ENCODE measurements at places on chromosomes 5 and 9.
A peak's percentile ranks its signal among the peaks of the same experiment; 100 is the strongest.

DNA sequence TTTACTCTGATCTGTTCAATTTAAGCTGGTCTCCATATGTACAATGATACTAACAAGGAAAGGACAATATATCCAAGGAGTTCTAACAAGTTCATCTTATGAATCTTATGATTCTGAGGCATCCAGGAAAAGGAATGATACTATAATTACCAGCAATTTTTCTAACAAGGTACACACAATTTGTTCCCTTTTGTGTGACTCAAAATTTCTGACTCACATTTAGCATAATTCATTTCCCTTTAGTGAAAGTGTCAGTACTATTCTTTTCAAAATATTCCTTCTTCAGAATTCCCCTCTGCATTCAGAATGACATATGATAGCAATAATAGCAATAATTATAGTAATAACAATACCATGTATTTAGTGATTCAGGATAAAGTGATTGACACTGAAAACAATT lies 594.8 kb downstream of the DMRTA1 start:
- no peak for DNase-seq

GRCh38 chr5:109868737-109869136 lies 179.0 kb downstream of the MAN2A1 start:
- DNase-seq, result no peak

- DNase-seq, result no peak
Measured at GRCh38 chr5:51472472-51472871, 89.2 kb downstream of the ISL1 start.

DNA sequence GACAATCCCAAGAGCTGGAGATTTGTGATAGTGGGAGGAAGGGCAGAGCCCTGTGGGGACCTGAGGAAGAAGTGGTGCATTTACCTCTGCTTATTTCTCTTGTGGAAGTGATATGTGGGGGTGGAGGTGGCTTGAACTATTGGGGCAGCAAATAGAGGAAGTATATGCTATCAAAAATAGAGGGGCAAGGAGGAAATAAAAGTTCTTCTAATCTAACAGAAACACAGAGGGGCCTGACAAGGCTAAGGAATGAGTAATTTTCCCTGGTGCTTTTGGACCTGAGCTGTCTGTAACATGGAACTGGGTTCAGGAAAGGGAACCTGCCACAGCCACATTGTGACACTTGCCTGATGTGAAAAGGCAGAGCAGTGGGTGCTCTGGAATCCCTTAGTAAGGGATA lies 378.6 kb upstream of the KLF4 start:
- DNase-seq, result no peak

GRCh38 chr9:84781458-84781857 lies 111.9 kb downstream of the NTRK2 start:
- DNase-seq, result no peak

- peak; percentile 58 for DNase-seq
Measured at GRCh38 chr5:73496984-73497457, 1.2 kb upstream of the BTF3 start.

DNA sequence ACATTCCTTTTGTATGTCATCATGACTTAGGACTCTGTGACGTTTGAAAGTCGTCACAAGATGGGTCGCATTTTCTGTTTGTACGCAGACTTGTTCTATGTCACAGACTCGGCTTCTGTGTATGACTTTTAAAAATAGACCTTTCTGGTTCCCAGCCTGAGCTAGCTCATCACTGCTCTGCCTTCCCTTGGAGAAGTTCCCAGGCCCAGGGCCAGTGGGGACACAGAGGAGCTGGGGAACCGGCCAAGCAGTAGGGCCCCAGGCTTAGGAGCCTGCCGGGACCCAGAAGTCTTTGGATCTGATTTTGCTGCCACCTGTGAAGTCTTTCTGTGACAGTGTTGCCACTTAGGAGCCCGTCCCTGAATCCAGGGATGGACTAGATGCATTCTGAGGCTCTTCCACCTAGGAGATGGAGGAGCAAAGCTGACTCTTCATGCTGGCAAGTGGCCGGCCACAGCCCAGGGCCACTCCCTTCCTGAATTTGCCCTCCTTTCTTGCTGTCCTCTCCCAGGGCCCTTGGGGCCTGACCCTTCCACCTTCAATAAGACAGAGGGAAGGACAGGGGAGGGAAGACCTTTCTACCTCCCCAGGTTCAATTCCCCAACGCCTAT lies 18.1 kb upstream of the UBE2QL1 start:
- no peak for DNase-seq

DNA sequence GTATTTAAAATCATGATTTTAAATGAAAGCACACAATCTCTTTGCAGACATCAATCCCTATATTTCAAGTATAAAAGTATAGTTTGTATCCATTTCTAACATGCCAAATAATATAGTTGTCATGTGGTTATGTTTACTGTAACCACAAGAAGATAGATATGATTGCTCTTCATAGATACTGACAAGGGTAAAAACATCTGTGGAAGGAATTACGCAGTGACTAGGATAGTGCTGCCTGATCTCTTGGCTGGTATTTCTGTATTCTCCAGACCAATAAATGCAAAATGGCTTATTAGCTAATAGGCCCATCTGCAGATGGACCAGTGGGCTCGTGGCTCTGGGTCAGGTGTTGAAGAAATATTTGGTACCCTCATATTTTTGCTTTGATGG lies 34.9 kb upstream of the FBN2 start:
- DNase-seq, result no peak

- no peak for DNase-seq
Measured at GRCh38 chr9:95030344-95030743, 287.2 kb downstream of the FANCC start.

DNA sequence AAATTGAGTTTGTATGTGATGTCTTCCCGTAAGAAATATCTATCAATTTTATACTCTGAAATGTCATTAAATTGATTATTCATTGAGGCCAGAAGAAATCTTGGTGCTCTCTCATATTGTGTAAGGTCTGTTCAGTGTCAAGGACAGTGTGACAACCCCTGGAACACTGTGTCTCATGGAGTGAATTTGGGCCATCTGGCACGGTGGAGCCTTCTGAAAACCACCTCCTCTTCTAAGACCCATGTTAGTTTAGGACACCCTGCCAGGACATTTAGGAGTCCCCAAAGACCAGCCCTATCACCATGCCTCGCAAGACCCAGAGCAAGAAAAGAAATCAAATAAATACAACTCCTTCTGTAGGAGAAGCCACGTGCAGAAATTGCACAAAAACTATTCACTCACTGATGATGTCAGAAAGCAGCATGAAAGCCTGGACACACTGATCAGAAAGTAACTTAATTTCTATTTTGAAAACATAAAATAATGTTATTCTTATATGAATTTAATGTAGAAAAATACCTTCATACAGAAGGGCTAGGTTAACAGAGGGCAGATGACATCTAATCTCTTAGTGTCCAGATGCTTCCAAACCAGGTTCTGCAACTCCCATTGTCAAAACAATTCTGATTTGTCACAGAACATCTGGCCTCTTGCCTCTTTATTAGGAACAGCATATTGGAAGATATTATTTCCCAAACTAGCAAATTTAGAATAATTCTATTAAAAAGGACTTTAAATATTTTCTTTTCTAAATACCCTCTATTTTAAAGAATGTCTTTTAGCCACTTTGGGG lies 298.8 kb downstream of the NR2F1-AS1 start:
- no peak for DNase-seq

Measured in urothelium cell line (cell line).